CD4-positive, alpha-beta memory T cell (primary cell): ENCODE measurements at places on chromosomes 12 and 14. TPM values are rescaled to one million over a fixed set of nuclear protein-coding genes. Genes with fewer than 3 reads are reported as not detected.

Gene MGAT4C
- total RNA-seq = not detected

Gene NKX2-1
- not detected for total RNA-seq

Gene GPATCH2L
- 70.1 TPM for total RNA-seq

Gene LMBR1L
- 226 TPM for total RNA-seq

Gene DIO2
- total RNA-seq = not detected

Gene TEX22
- total RNA-seq = 7.5 TPM

Gene GUCY2C
- total RNA-seq = not detected
